ENCODE measurements at places on chromosomes 7 and 10.

DNA sequence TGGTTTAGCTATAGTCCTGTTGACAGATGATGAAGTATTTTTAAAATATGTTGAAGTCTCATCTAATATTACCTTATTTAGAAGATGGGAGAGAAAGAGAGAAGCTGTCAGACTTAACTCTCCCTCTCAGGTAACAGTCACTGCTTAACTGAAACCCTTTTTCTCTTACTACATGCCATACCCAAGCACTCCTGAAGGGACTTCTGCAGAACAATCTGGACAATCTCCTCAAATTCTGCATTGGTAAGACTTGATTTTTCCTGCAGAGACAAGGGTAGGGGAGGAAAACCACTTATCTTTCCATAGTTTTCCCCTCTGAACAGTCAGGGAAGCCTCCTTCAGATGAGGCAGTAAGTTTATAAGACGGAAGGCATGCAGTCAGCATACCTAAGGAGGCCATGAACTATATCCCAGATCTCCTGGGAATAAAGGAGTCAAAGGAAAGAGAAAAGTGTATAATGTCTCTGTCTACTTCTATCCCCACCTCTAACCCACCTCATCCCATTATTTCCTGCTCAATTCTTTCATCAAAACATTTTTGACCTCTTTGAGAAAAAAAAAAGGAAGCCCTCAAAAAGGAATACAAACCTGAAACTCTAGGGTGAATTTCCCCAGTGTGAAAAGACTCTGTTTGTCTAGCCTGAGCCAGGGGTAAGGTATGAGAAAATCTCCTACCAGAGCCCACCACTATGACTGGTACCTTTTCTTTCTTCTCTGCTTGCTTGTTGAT lies 9.4 kb downstream of the ZCWPW1 start:
- DNase-seq = no peak

- no peak for DNase-seq
These were observed 336.3 kb upstream of the LRRN3 start for GRCh38 chr7:110754649-110755048.

GRCh38 chr7:29424984-29425309 lies 138.7 kb upstream of the PRR15 start:
- no peak for DNase-seq

- DNase-seq = no peak
These were observed 602.0 kb downstream of the PTPRN2 start for GRCh38 chr7:157985636-157986035.

DNA sequence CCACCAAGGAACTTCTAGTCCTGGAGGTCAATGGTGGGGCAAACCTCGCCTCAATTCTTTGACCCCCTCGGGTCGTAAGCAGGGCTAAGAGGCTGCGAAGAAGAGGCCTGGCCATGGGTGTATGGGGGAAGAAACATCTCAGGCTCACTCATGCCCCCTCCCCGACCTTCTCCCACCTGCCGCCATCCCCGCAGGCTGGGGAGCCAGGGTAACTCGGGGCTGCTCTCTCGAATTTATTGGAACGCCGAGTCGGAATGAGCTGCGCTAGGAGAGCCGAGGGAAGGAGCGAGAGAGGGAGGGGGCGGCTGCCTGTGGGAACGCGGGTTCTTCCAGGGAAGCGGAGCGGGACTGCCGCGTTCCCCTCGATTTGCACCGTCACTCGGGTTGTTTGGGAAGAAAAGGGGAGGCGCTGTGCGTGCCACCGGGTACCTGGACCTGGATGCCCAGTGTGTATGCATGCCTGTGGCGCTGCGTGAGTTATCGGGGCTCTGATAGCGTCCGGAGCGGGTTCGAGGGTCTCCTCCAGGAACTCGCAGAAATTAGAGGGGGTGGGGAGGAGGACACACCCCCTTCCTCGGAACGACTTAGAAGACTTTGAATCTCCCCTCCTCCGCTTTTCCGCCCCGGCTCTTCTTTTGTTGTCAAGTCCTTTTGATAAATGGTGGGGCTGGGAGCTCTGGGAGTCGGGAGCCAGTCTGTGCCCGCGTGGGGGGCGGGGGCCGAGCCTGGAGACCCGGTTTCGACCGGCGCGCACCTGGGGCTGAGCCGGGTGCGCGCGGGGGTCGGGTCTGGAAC lies 1.8 kb upstream of the ZNF503 start:
- DNase-seq = peak; percentile 15

GRCh38 chr10:7787150-7787856 lies 490 bp downstream of the KIN start:
- DNase-seq = no peak

DNA sequence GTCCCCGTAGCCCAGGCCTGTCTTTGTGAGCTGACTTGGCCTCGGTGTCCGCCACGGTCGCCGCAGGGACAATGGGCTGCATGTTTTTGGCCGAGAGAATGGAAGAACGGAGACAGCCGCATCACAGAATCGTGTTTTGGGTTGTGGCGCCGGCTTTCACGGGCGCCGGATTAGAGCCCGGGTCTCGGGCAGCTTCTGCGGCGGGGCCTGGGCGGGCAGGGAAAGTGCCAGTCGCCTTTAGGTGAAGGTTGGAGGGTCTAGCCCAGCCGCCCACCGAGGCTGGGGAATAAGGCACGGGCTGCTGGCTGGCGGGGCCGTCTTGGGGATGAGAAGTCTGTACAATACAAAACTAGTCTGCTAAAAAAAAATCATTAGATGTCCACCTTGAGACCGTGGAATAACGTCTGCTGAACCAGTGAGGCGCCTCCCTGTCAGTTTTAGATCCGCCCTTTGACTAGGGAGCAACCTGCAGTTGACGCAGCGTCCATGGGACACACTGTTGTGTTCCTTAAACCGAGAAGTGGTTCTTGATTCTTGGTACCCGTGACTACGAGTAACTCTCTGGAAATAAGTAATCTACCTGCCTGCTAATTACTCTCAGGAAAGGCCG lies 577 bp downstream of the DNAJB9 start:
- peak; percentile 12 for DNase-seq

DNA sequence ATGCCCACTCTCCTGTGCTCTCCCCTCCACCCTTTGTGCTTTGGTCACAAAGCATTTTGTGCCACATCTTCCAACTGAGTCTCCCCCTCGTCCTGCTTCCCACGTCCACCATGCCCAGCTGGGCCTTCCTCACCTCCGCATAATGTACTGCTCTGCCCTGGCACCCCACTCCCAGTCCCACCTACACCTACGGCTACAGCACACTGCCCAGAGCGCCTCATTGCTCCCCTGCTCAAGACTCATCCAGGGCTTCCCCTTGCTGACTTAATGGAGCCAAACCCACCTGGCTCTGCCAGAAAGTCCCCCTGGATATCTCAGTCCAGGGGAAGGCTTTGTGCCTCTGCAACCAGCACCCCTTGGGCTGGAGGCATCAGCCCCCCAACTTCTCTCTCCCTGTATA lies 299.2 kb upstream of the ZMIZ1 start:
- no peak for DNase-seq

DNA sequence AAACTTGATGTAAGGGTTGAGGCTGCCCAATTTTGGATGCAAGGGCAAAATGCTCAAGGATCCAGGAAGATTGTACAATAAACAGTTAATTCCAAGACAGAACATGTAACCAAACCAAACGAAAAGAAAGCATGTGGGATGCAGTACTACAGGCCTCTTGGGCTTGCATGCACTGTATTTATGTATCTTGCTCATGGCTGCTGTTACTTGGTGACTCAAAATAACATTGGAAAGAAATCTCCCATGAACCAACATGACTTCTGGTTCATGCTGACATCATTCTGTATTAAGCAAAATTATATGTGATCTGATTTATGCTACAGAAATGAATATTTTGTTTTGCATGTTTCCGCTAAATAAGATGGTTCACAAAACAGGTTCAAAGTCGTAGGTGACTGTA lies 65.9 kb upstream of the FZD1 start:
- DNase-seq = no peak

- no peak for DNase-seq
These were observed 139.7 kb downstream of the WDR11 start for GRCh38 chr10:120990831-120991230.

- DNase-seq = no peak
These were observed 885 bp upstream of the NKX1-2 start for GRCh38 chr10:124450783-124451057.

DNA sequence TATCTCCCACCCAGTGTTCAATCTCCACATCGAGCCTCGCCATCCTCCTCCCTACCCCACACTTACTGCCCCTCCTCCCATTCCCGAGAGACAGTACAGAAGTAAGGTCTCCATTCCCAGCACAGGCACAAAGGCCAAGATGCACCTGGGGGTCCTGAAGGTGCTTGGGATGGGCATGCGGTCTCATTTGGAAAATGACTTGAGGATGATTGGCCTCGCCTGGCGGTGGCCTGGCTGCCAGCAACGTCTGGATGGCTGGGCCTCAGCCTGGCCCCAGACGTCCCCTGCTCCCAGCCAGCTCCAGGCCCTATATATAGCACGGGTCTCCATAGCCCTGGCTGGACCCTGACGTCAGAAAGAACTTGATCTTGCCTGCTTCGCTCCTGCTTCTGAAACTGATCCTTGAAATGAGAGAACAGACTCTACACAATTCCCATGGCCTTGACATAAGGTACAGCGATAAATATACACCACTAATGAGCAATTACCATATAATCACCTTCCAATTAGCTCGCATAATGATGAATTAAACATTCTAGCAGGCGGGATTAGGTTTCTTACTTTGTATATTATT lies 11.8 kb downstream of the EMX2 start:
- no peak for DNase-seq

DNA sequence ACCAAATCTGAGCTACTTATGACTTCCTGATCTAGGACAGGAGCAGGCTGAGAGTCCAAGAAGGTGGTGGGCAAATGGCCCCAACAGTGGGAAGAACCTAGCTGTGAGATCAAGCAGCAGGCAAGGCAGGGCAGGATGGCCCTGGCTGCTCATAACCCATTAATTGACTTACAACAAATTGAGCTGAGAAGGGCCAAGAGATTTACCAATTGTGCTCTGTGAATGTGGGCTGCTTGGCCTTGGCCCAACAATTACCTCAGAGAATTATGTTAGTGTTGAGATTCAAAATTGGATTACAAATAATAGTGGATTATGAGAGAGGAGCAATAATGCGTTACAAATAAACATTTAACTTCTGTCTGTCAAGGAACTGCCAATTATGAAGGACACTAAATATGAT lies 956.5 kb downstream of the KCNMA1 start:
- DNase-seq = no peak

- DNase-seq = peak; percentile 61
These were observed 15.2 kb upstream of the PPP2R2D start for GRCh38 chr10:131885391-131886165.

GRCh38 chr10:16891375-16892313 lies 74.4 kb upstream of the RSU1 start:
- no peak for DNase-seq

DNA sequence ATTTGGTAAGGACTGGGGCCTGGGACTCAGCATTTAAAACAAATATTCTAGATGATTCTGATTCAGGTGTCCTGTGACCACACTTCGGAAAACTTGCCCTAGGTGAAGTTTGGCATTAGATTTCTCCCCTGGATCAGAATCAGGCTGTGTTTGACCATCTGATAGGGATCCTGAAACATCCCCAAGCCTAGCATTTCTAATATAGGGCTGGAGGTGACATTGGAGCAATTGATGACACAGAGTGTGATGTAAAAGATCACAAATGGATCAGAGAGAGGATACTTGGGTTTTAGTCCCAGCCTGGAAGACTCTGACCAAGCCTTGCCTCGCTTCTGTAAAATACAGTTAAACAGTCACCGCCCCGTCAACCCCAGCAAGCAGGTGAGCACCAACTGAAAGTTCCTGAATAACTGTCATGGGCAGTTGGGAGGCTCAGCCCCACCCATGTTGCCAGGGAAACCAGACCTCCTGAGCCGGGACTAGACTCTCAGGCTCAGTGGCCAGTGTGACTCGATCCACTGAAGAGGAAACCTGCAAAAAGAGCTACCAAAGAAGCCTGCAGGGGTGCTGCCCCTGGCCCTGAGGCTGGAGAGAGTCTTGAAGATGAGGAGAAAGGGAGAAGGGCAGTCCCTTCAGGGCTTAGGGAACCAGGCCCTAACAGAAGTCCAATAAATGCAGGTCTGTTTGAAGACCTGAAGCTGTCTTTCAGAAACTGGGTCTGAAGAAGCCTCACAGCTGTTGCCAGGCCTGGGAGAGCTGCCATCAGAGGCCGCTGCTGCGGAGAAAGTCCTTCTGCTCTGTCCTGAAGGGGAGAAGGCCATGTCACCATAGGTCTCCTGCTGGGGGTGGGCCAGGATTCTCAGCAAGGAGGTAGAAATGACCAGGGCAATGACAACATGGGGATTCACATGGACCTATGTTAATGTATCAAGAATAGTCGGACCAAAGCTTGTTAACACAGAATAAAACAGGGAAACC lies 126.1 kb upstream of the KCNMA1 start:
- no peak for DNase-seq

- no peak for DNase-seq
These were observed 79.0 kb upstream of the TMEM168 start for GRCh38 chr7:112869111-112869774.

- DNase-seq = no peak
These were observed 89.4 kb downstream of the INPP5A start for GRCh38 chr10:132626761-132627665.

DNA sequence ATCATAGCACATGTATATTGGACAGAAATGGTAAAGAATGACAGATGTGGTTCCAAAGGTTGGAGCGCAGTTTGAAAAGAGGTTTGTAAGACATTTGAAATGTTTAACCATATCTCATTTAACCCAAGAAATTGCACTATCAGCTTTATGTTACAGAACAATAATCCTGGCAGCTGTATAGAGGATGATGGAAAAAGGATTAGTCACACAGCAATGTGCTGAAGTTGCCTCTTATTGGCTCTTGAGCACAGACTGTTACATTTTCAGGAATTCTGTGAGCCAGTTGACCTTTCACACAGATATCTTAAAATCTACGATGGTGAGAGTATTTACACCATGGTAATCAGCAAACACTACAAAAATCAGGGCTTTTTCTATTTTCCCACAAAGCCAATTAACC lies 3.9 kb downstream of the COG5 start:
- DNase-seq = no peak

DNA sequence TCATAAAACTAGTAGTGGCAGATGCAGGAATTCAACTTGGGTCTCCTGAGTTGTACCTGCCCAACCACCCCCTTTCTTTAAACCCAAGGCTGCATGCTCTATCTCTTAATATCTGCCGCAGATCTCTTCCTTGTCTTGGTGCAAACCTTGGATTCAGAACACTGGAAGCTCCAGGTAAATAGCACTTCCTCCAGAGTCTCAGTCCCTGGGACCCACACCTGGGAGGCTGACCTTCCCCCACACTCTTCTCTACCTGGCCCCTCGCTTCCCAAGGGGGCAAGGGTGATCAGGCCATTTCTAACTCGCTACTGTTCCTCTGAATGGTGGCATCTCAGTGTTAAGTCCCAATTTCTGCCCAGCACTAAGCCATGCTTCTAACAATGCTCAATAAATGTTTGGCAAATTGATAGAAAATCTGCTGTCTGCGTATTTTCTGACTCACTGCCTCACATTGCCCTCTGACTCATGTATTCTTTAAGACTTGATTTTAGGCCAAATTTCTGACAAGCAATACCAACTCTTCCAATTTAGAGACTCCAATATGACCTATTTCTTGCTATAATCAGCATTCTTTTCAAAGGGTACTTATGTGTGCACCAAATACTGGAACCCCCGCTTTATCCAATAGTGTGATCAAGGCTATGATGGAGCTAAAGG lies 68.0 kb upstream of the PPP1R3C start:
- DNase-seq = no peak

Data from hippocampal formation (tissue), 2 donors.